Stimulated activated CD4-positive, alpha-beta T cell treated with anti-CD3 and anti-CD28 coated beads, TNF-alpha, amount 100 ng/mL, for 1 hour (primary cell): ENCODE measurements at places on chromosomes 16 and 17.
A peak's percentile ranks its signal among the peaks of the same experiment; 100 is the strongest.

GRCh38 chr17:16363749-16364536, 10.7 kb upstream of the CENPV start:
- DNase-seq = peak; percentile 62

GRCh38 chr17:82155606-82156005, 57.0 kb downstream of the CCDC57 start:
- DNase-seq = no peak

DNA sequence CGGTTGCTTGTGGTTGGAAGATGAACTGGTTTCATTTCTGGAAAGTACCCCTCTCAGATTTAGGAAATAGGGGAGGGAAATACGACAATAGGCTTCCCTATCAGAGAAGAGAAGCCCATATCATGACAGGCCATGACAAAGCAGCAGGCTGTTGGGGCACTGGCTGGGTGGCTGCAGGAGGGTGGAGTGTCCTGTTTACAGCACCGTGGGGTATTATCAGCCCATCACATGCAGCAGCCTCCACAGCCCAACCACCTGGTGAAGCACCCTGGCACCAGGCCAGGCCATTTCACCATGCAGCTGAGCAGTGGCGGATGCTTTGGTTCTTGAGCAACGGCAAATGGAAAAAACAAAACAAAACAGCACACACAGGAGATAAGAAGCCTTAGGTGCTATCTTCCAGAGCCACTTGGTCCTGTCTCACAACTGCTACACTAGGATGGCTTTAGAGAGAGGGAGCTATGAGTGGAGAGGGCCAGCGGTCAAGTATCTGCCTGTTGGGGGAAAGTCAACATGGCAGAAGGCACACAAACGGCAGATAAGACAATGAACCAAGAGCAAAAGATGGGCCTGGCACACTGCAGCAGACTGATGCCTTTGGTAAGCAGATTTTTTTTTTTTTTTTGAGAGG, 24.2 kb downstream of the FAM117A start:
- peak; percentile 56 for DNase-seq

- DNase-seq = no peak
Observed at GRCh38 chr16:79267781-79268180, 332.8 kb downstream of the MAF start.

- DNase-seq = no peak
Observed at GRCh38 chr17:73847952-73848351, 203.7 kb upstream of the SDK2 start.

DNA sequence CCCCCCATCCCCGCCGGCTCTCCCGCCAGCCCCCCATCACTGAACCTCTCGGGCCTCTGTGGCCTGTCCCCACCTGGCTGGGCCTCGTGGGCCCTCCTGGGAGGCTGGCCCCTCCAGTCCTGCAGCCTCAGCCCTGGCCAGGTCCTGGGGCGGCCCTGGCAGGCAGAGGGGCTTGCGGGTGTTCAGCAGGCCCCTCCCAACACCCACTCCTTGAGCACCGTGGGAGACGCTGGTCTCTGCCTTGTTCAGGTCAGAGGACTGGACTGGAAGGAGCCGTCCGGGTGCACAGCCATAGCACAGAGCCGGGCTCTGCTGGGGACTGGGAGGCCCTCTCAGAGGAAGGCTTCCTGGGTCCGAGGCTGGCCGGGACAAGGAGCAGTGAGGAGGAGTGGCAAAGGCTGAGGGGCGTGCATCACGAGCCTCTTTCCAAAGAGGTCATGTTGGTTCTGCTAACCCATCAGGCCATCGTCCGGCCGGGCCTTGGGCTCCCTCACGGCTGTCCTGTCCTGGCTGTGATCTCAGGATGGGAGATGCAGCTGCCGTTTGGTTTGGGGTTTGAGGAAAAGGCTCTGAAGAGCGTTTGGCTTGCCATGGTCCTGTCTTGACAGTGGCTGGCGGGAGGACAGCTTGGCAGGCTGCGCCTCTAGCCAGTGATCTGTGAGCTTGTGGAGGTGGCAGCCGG, 6.3 kb upstream of the PABPN1L start:
- DNase-seq = no peak

DNA sequence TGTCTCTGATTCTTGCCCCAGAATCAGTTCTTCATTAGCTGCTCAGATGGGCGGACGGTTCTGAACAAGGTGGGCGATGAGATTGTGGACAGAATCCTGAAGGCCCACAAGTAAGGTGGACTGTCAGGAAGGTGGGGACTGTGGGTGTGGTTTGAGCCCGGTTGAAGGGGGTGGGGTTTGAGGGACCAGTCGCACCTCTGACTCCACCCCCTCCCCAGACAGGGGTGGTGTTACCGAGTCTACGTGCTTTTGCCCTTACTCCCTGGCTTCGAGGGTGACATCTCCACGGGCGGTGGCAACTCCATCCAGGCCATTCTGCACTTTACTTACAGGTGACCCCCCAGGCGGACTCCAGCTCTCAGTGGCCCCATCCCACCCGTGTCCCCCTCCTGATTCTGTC, 11.3 kb downstream of the PLD2 start:
- no peak for DNase-seq

- DNase-seq = no peak
Observed at GRCh38 chr17:61294777-61295176, 104.9 kb upstream of the TBX2 start.

- DNase-seq = no peak
Observed at GRCh38 chr17:80072410-80072809, 29.0 kb upstream of the GAA start.

GRCh38 chr17:28953444-28954118, 2.3 kb upstream of the PHF12 start:
- peak; percentile 24 for DNase-seq

GRCh38 chr17:28370744-28371103, 617 bp upstream of the VTN start:
- no peak for DNase-seq

GRCh38 chr17:52079496-52079895, 79.0 kb downstream of the CA10 start:
- no peak for DNase-seq

DNA sequence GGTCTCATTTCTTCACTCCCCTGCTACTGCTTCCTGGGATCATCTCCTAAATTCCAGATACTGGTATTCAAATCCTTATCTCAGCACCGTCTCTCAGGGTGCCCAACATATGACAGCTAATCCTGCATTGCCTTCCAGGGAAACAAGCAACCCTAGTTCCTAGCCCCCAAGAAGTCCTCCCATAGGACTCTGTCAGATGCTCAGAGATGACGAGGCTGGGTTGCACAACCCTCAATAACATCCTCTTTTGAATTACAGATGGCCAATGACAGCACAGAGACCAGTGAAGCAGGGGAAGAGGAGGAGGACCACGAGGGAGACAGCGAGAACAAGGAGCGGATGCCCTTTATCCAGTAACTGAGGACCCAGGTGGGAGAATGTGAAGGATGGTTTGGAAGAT, 45.0 kb upstream of the CLEC3A start:
- no peak for DNase-seq

DNA sequence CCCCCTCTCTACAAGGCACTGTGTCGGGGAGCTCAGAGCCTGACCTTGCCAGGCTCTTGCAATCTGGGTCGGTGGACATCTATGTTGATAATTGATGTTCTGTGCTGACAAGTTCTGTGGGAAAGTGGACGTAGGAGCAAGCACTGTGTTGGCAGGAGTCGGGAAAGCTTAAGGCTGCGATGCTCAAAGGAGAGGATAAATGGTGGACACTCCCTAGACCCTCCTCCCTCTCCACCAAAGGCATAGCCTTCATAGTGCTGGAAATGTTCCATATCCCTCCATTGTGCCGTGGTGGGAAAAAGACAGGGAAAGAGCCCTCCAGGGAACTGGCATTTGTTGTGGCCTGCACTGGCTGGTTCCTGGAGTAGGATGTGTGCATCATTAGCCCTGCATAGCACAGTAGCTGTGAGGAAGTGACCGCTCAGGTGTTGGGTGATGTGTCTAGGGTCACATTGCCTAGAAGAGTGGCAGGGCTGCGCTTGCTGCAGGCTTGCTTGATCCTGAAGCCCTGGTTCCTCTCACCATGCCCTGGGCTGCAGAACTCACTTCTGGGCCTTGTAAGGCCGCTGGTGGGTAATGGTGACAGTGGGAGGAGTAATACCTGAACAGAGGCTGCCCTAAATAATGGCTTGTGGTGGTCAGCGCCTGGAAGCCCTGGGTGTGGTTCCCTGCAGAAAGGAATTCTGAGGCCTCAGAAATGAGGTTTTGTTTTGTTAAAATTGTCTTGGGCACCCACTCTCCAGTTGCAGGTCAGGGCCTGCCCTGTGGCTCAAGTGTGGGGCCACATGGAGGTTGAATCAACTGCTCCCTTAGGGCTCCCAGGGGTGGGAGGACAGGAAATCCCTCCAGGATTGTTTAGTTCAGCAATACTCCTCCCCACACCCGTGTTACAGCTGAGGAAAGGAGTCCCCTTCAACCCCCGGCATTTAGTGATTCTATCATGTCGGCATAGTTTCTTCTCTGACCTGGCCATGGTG, 62.6 kb downstream of the KSR1 start:
- DNase-seq = no peak

DNA sequence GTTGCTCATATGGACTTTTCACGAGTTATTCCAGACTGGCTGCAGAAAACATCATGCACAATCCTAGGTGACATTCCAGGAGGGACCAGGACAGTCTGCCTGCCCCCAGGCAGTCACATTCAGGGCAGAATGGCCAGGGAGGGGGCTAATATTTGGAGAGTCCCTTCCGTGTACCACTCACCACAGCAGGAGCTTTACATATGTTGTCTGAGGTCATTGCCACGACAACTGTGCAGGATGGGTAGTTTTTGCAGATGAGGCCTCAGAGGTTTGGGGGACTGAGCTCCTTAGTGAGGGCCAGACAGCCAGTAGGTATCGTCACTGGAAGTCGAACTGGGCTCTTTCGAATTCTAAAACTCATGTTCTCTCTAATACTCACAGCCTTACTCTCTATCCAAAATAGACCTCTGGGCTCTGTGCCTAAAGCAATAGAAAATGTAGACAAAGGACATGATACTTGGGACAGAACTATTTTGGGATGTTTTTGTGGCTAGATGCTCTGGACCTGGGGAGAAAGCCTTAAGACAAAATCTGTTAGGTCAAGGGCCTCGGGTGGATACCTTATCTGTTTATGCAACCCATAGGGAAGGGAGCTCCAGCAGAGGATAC, 338.5 kb downstream of the MAF start:
- DNase-seq = no peak

GRCh38 chr17:42683407-42684034, 1.2 kb downstream of the CNTNAP1 start:
- DNase-seq = no peak

DNA sequence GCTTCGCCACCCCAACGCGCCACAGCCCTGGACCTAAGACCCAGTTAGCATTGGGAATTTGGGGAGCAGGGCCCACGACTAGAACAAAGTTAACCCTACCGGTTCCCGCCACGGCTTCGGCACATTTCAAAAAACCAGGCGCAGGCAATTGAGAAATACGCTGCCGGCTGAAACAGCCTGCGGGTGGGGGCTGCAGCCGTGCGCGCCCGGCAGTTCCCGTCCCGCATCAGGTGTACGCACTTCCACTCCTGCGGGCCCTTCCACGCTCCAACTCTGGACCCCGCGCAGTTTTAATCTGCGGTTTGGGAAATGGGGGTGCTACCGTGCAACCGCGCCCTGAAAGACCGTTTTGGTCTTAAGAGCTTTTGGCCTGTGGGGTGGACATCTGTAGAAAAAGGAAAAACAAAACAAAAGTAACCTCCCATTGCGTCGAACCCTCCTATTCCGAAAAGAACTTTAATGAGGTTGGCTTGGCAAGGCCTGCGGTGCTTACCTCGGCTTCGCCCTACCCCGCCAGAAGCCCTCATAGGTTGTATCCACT, 7.1 kb downstream of the IRX5 start:
- no peak for DNase-seq

GRCh38 chr17:83012200-83012785, 67.1 kb upstream of the METRNL start:
- no peak for DNase-seq
